Renal cortex interstitium (tissue), 15 donors: ENCODE measurements at places on chromosomes 12 and 14.
A peak's percentile ranks its signal among the peaks of the same experiment; 100 is the strongest.

GRCh38 chr14:102503641-102504327 lies 5.8 kb downstream of the ANKRD9 start:
- DNase-seq = no peak

- DNase-seq = no peak
Observed at GRCh38 chr14:29097476-29097875, 330.9 kb downstream of the FOXG1 start.

GRCh38 chr14:101789222-101789621 lies 27.7 kb downstream of the PPP2R5C start:
- no peak for DNase-seq

DNA sequence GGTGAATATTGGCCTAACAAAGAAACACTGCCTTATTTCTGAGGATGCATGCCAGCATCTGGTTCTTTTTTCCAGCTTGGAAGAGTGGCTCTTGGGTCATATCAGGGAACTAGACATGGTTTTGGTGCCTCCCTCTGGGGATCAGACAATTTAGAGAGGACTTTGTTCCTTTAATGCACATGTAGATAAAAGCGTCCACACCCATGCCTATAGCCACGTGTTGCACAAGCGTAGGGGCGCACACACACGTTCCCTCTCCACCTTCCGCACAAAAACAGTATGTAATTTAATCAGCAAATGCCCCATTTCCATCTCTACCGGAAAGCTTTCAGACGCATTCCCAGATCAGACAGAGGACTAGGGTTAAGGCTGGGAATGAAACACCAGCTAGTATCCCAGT lies 61.7 kb upstream of the RIC8B start:
- DNase-seq = no peak

GRCh38 chr14:106842687-106843086 lies 1316.3 kb downstream of the TMEM121 start:
- DNase-seq = no peak

GRCh38 chr14:24243336-24243836 lies 963 bp upstream of the TINF2 start:
- DNase-seq = no peak

DNA sequence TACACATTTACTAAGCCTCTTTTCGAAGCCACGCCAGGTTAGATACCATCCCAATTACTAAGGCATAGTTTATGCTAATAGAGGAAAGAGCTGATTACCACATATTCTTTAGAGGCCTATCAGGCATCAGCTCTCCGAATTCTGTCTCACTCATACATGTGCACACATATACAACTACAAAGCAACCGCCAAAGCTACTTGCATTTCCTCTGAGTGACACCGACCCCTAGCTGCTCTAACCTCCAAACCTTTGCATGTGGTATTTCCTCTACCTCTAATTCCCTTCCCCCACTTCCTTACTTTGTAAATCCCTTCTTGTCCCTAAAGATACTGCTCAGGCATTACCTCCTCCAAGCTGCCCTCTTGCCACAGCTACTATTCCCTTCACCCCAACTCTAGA lies 107.2 kb downstream of the DUSP6 start:
- no peak for DNase-seq

- DNase-seq = no peak
Observed at GRCh38 chr14:106268013-106268727, 741.8 kb downstream of the TMEM121 start.

DNA sequence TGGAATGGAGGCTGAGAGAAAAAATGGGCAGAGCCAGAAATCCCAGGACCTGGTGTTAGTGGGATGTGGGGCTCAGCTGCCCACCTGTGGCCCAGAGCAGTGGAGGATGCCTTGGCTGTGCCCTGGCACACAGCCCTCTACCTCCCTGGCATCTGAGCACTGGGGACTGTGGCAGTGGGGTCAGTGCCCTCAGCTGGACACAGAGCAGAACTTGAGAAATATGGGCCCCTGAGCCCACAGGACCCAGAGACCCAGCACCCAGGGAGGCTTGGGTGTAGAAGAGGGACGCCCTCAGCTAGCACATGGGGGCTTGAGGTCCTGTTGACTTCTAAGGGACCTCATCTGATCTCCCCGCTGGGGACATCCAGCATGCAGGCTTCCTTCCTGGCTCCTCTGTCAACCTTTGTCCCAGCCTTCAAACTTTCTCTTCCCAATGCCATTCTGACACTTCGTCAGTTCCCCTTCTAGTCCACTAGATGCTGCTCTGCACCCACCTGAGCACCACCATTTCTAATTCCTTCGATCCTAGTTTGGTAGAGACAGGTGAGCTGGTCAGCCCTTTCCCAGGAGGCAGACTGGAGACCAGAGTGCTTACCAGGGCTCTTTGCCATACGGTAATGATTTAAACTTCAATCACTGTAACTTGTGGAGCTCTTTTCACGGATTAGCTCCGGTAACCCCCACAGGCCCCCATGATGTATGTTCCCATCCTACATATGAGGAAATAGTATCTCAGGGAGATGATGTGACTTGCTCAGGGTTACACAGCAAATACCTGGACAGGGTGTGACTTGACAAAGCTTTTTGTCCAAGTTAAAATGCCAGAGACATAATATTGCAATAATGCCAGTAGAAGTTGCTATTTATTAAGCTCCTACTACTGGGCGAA lies 143.7 kb downstream of the ASCL4 start:
- DNase-seq = no peak

DNA sequence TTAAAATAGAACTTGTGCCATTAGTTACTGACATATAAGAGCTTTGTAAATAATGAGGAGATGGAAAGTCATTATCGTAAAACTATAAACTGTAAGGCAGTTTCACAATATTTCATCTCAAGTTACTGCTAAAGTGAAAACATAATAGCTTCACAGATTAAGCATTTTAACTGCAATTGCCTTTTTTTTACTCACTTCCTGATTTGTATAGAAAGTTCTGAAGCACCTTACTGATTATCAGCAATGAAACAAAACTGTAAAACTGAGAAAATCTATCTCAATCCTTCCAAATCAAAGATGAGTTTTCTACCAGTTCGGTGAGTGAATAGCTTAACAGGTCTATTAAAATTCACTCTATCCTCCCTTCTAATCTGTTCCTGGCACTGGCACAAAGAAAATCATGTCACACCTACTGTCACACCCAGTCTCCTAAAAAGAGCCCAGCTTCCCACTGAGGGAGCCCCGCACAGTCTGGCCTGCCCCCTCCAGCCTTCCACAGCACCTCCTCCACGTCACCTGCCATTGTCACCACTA lies 161.4 kb upstream of the ABCD2 start:
- DNase-seq = no peak

DNA sequence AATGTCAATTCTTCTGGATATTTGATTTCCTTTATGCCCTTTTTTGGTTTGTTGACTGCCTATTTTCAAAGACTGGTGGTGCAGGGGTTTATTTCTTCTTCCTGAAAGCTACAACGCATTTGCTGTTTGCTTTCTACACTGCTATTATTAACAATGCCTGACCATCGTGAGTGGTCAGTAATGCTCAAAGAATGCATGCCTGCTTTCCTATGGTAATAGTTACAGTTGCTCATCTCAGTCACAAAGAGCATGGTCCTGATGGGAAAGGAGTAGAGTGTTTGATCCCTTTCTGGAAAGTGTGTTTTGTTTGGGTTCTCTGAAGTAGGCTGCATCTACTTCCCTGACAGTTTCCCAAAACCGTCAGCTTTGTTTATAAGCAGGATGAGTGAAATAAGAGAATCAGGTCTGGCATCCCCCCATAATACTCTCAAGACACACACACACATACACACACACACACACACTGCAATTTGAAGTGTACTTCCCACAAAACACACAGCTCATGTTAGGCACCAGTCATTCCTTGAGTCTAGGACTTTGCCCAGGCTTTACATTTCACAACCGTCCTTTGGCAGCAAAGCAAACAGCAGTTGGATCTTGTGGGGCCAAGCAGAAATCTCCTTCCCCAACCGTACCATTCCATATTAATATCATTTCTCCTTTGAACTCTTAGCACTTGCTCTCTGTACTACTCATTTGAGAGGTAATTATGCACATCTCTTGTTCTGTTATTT lies 56.6 kb downstream of the SUDS3 start:
- DNase-seq = no peak

- no peak for DNase-seq
Observed at GRCh38 chr12:81572411-81572810, 186.7 kb downstream of the PPFIA2 start.

GRCh38 chr12:107684990-107685359 lies 624 bp upstream of the PWP1 start:
- DNase-seq = no peak

DNA sequence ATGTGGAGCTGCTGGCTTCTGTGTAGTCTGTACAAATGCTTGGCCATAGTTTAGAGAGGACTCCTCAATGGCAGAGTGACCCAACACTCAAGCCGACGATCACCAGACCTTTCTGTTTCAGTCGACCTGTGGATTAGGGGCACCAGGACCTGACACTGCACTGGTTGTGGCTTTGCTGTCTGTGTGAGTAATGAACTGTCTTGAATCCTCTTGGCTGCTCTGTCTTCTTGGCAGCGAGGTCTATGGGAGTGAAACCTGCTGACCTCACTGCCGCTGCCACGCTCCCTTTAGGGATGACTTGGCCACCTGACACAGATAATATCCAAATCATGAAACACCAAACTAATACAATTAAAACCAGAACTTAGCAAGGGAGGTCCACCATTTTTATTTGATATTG lies 83.5 kb upstream of the C14orf180 start:
- no peak for DNase-seq

- DNase-seq = peak; percentile 20
Observed at GRCh38 chr12:50825372-50825838, 17.3 kb upstream of the TMPRSS12 start.

- no peak for DNase-seq
Observed at GRCh38 chr12:107094183-107094448, 767 bp upstream of the CRY1 start.

- DNase-seq = no peak
Observed at GRCh38 chr14:87045246-87045645, 947.7 kb downstream of the GALC start.

DNA sequence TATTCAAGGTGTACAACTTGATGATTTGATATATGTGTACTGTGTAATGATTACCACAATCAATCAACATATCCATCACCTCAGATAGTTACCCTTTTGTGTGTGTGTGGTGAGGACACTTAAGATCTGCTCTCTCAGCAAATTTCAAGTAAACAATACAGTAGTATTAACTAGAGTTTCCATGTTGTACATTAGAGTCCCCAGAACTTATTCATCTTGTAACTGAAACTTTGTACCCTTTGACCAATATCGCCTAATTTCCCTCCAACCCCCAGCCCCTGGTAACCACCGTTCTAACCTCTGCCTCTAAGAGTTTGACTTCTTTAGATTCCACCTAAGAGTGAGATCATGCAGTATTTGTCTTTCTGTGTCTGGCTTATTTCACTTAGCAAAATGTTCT lies 12.1 kb downstream of the ADCK1 start:
- DNase-seq = no peak

GRCh38 chr12:6061660-6062059 lies 62.8 kb downstream of the VWF start:
- DNase-seq = no peak

DNA sequence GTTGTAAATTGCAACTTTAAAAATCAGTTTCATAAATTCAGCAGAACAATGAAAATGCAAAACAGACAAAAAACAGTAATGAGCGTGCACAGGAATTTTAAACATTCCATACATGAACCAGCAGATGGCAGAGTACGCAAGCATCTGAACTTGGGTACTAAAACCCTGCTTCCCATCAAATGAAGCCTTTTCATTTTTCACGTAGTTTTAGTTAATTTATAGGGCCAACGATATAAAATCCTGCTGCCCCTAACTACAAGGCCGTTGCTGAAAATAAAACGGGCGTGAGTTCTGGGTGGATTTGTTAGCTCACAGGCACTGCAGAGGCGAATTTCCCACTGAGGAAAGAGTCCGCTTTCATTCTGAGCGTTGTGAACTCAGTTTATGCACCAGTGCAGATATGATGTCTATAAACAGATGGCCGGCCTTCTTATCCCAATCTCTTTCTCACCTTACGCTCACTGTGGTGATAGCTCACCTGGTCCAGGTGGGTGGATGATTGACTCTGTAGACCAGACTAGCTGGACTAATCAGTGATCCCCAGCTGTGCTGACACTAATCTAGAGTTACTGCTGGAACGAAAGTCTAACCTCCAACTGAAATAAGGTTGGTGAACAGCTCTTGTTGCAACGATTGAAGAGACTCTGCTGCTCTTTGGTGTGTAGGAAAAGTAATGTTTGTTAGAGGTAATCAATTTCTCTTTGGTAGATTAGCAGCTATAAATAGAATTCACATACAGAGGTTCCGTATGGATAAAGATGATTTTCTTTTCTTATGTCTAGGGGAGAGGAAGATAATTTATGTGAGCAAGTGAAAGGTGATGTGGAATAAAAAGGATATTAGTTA lies 89.2 kb downstream of the PDZRN4 start:
- DNase-seq = peak; percentile 39

GRCh38 chr14:35861204-35861868 lies 35.2 kb downstream of the BRMS1L start:
- no peak for DNase-seq

- DNase-seq = no peak
Observed at GRCh38 chr12:75205558-75205957, 4.1 kb downstream of the KCNC2 start.

GRCh38 chr14:77026930-77027537 lies 1.5 kb downstream of the IRF2BPL start:
- DNase-seq = no peak

GRCh38 chr12:94286583-94287244 lies 138.3 kb downstream of the PLXNC1 start:
- no peak for DNase-seq

DNA sequence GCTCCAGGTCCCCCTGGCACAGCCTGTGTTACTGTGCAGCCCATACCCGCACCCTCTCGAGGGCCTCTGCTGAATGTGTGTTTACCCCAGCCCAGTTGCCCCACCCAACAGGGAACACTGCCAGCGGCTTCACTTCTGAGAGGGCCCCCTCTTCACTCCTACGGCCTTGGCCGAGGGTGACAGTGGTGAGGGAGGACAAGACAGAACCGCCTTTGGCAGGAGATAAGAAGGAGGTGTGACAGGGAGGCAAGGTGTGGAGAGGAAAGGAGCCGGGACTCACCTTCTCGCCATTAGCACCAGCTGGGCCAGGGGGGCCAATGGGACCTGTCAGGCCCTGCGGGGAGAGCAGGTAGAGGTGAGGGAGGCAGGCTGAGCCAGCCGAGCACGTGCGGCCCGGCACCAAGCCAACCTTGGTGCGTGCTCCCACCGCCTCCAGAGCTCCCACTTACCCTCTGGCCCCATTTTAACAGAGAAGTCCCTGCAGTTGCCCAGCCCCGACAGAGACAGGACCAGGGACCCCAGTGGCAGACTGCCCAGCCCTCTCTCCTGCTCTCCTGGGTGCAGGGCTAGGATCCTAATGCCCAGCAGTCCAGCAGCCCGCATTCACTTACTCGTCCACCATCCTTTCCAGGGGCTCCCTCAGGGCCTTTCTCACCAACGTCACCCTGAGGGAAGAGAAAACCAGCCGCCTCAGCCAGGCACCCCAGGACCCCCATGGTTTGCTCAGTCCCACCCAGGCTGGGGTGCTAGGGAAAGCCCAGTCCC lies 18.3 kb downstream of the TMEM106C start:
- DNase-seq = no peak

GRCh38 chr12:64610079-64610659 lies at the start of gene RASSF3:
RASSF3 (plus strand) TSS chr12:64610495; CDS start chr12:64610633, 138 bp downstream.
- DNase-seq = no peak
